ENCODE measurements at places on chromosomes 6 and 20.
A peak's percentile ranks its signal among the peaks of the same experiment; 100 is the strongest.

DNA sequence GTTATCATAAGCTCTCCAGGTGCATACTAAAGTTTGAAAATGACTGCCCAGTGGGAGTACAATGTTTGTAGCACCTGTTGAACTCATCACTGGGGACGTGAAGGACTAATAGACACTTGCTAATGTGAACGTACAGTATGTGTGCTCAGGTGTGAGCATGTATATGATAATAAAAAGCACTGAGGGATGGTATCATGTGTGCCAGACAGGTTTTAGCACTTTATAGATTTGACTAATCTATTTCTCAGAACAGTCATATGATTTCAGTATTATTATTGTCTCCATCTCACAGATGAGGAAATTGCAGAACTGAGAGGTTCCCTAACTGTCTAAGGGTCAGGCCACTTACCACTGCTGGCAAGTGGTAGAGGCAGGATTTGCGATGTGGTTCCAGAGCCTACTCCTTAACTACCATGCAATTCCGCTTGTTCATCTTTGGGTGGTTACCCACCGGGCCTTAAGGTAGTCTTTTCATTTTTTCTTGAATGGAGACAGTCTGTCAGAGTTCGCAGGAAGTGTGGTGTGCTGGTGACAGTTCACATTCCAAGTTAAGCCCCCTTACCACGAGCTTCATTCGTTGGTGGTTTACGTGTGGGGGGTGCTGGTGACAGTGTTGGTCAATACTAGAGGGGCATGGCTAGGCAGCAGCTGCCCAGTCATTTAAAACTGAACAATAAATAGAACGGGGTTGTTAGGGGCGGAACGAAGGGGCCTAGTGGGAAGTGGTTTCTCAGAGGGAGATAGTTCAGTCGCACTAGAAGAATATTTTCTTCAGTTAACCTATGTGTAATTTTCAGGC, 46.8 kb downstream of the RREB1 start:
- DNase-seq: no peak

DNA sequence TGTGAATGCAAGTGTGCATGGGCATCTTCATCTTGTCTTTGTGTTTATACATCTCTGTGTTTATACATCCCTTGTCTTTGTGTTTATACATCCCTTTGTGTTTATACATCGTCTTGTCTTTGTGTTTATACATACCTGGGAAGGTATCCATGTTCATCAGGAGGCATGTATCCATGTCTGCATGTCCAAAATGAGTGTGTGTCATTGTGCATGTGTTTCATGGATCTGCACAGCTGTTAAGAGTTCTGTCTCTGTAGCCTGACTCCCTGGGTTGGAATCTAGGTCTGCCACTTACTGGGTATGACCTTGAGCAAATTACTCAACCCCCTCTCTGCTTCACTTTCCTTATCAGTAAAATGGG, 50.1 kb upstream of the SIRPA start:
- DNase-seq: no peak

DNA sequence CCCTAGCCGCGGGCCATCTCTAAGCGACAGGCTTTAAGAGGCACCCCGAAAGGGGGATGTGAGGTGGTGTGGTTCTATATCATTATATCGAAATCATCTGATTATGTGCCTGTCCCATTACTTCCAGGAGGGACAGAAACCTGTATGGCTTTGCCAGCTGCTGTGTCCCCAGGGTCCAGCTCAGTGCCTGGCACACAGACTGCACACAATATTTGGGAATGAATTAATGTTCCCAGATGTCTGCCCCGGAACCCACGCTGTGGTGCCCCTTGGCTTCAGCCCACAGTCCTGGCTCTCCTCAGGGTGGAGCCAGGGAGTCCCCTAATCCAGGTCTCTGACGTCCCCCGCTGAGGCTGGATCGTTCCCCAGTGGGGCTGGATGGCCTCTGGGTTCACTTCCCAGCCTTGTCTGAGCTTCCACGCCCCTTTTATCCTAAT, 8.9 kb upstream of the AHCY start:
- no peak for DNase-seq

DNA sequence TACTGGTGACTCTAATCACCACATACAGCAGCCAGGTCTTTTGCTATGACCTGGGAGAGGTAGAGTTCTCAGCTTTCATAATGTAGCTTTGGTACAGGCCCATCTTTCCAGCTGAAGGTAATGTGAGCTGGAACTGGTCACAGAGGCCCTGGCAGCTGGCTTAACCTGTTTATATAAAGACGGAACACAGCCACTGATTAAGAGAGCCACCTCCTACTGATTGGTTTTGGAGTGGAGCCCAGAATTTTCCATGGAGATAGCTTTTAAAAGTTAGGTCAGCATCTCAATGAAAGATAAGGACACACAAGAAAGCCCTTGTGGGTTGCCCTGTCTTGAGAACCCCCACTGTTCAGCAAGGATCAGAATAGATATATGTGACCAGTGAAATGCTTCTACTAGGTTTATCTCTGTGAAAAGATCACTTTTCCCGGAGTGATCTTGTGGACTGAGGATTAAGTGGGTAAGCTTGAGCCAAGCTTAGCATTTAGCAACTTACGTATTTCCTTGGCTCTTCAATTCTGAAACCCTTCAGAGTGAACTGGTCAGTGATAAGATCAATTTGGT, 213.7 kb upstream of the CITED2 start:
- DNase-seq: peak; percentile 62

DNA sequence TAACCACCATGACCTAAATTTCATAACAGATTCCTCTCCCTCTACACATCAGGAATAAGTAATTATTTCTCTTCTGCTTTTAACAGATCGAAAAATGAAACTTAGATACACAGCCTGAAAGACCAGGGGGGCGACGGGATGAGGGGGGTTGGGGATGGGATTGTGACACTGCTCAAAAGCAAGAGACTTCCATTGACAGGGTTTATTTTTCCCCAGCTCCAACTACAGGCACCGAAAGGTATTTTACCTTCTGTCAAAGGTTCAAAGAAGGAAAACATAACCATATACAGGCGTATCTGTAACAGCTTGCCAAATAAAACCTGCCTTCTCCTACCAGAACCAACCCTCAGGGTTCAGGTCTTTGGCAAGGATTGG, 1.3 kb downstream of the EPHA7 start:
- DNase-seq: no peak

- DNase-seq: peak; percentile 41
These were observed 374.1 kb upstream of the CITED2 start for GRCh38 chr6:139748353-139749146.

GRCh38 chr6:55836945-55837344, 38.4 kb downstream of the BMP5 start:
- DNase-seq: no peak

DNA sequence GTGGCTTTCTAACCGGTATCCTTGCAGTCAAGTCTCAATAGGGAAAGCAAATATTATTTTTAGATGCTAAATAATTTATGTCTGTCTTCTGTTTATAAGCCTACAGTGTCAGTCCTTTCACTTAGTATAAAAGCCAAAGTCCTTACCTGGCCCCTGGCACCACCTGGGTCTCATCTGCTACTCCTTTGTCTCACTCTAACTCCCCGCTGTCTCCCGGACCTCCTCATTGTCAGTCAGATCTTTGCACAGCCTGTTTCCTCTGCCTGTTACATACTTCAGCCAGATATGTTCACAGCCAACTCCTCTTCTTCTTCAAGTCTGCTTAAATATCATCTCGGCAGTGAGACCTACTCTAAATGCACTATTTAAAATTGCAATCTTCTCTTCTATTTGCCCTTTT, 84.2 kb downstream of the THEMIS start:
- no peak for DNase-seq

- no peak for DNase-seq
These were observed 136.8 kb upstream of the RNF24 start for GRCh38 chr20:4151991-4152695.

DNA sequence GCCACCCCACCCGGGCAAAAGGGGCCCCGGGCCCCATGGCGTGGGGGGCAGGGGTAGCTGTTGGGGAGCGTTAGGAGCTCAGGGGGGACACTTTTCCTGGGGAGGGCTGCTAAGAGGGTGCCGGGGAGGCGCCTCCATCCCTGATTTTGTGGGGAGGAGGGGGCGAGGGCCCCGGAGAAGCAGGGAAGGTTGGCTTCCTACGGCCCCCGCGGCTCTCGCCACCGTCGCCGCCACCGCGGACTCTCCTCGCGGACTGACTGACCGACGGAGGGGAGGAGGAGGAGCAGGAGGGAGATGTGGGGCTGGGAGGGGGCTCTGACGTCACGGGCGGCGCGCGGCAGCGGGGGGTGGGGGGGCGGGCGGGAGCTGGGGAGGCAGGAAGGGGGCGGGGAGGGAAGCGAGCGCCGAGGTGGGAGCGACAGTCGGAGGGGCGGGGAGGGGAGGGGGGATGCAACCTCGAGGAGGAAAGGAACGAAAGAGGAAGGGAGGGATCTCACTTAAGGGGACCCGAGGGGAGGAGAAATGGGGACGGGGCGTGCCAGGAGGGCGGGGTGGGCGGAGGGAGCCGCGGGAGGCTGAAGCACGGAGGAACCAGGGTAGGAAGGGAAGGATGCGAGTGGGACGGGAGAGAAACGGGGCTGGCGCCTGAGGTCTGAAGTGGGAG, 5.1 kb downstream of the GABBR1 start:
- DNase-seq: peak; percentile 20

- no peak for DNase-seq
These were observed 517.8 kb upstream of the FLRT3 start for GRCh38 chr20:14855171-14855570.

- DNase-seq: no peak
These were observed 246.8 kb downstream of the CDC5L start for GRCh38 chr6:44634321-44634720.

DNA sequence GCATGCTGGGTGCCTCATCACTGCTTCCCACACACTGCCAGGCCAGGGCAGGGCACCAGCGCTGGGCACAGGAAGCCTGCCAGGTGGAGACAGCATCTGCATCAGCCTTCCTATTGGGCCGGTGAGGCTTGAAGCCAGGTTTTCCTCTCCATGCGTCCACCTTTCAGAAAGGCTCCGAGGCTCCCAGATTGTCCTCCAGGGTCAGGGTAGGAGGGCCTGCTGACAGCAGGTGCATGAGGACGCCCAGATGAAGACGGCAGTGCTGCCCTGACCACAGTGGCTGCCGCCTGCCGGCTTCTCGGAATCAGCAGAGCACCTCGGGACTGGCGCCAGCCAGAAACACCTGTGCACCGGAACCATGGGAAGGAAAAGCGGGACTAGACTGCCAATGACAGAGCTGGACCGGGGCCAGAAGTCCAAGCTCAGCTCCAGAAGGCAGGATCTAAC, 170.5 kb upstream of the CST7 start:
- DNase-seq: no peak

DNA sequence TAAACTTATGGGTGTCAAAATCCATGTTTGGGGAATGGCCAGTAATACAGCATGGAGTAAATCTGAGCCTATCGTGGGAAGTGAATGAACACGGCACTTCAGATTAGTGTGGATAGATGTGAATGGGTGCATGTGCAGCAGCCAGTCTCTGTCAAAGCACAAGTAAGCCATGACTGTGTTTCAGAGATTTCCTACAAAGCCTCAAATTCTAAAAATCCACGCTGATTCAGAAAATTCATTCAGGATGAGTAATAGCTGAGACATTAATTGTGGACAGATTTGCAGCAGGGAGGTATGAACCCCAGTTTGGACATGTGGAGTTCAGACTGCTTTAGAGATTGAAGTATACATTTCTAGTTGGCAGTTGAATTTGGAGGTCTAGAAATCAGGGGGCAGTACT, 115.1 kb downstream of the QKI start:
- DNase-seq: peak; percentile 91

- DNase-seq: no peak
These were observed 5.6 kb downstream of the GDF5 start for GRCh38 chr20:35432430-35432735.

GRCh38 chr6:34680802-34681515, 15.6 kb downstream of the ILRUN start:
- peak; percentile 74 for DNase-seq

DNA sequence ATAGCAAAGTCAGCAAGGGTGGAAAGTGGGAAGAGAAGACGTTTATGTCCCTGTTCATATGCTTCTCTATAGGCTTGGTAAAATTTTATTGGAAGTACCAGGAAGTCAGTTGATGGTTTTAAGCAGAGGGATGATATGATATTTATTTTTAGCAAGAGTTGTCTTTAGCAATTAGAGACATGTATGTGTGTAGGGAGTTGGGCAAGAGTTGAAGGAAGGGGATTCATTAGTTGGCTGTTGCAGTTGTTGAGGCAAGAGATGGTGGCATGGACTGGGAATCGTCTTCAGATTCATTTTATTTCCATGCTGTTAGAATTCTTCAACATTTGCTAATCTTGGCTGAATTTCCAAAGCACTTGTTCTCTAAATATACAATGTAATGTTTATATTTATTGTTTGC, 85.6 kb downstream of the QKI start:
- no peak for DNase-seq

DNA sequence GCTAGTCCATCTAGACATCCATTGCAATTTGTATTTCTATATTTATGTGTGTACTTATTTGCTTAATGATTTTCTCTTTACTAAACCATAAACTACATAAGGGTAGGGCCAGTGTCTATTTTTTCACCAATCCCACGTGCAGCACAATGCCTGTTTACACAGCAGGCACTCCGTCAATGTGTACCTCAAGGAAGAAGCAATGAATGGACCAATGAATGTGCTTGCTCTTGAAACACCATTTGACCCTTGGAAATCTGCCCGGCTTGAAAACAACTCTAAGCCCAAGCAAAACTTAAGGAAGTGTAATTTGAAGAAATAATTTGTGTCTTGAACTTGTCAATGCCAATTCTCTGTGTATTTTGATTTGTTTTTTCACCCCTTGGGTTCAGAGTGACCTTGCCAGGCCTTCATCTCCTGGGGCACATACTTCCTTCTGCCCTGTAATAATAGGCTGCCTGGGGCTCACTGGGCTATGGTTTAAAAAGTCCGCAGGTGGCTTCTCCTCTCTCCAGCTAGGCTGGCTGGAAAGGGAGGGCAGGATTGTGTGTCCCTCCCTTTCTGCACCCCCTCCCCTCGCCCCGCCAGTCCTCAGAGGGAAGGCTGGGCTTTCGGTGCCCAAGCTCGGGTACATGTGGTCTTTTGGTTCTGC, 140.8 kb upstream of the ARMC2 start:
- no peak for DNase-seq

- no peak for DNase-seq
These were observed 15.7 kb downstream of the BPIFA1 start for GRCh38 chr20:33251496-33251895.

- DNase-seq: no peak
These were observed 100.1 kb downstream of the CDC5L start for GRCh38 chr6:44487586-44487985.

- DNase-seq: no peak
These were observed 13.9 kb downstream of the C6orf15 start for GRCh38 chr6:31098449-31098938.

DNA sequence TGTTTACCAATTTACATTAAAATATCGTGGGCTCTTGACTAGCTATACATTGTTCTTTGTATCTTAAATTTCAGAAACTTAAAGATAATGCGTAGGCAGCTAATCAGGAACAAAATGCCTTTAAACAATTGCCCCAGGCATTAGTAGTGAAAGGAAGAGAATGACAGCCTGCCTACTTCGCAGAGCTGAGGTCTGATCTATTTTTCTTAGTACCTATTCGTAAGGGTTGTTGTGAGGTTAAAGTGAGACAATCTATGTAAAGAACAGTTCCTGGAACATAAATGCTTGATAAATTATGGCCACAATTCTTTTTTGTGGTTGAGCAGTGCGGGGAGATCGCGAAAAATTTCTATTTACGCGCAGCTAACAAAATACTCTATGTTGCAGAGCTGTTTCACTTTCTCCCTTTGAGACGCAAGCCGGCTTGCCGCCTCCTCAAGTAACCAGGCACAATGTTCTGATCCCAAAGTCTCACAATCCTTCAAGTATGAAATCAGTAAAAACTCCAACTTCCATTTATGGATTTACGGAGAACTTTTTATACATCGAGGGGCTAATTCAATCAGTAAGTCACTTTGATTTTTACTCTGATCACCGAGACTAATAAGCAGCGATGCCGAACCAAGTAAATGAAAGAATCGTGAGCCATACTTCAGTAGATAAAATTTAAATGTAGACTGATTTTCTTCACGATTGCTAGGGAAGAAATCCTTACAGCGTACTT, 878 bp upstream of the PNRC1 start:
- DNase-seq: peak; percentile 57

Data from bronchial epithelial cell (primary cell).